ENCODE measurements at places on chromosomes 2 and 18.

GRCh38 chr2:152421521-152422370, 86.8 kb downstream of the FMNL2 start:
- DNase-seq: no peak

GRCh38 chr2:237433920-237434676, 20.1 kb upstream of the COL6A3 start:
- DNase-seq: no peak

DNA sequence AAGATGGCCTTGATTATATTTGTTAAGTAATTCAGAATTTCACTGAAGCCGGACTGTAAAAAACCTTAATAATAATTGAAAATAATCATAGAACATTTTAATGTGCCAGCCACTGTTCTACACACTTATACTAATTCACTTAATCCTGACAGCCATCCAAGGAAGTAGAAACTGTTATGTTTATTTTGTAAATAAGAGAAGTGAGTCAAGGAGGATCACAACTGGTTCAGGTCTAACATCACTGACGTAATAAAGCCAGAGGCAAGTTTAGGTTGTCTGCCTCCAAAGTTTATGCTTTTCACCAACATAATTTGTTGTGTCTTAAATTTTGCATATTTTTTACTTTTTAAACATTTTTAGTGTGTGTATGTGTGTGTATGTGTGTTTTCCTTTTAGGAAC, 436.1 kb downstream of the LRRTM4 start:
- DNase-seq: no peak

DNA sequence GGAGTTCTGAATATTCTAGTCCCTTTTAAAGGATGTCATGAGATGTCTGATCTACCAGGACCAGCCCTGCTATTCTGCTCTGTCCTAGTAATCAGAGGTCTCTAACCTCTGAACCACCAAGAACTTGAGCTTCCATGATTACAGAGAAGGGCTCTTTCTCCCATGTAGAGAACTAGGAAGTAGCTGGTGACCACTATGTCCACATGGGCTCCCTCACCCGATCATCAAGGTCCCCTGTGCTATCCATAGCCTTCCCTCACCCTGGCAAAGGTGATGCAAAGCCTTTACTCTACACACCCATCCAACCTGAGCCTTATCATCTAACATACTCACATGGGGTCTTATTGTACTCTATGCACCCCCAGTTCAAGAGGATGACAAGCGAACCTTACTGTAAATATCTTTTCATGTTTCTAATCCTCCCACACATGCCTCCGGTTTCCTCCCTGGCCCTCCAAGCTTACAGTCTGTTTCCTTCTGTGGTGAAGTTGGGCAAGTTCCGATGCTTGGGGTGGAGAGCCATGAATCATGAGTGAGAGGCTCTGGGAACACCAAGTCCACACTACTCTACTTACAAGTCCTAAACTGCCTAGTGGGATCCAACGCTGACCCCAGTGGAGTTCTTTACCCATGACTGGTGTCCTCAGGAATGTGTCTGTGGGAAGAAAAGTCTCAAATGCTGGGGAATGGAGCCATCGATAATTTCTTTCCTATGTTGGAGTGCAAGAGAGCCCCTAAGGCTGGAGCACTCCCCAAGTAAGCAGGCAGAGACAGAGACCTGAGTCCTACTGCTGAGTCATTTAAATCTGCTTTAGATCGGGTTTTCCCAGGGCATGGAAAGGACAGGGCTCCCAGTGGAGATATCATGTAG, 73.3 kb upstream of the KLF7 start:
- DNase-seq: no peak

- DNase-seq: no peak
Measured at GRCh38 chr2:188291142-188291616, 495 bp upstream of the GULP1 start.

Data from NCI-H1092 (cell line).